Sciatic nerve (tissue), 2 donors: ENCODE measurements at places on chromosomes 3 and 15.

- no peak for DNase-seq
Measured at GRCh38 chr3:194995334-194995733, 275.6 kb downstream of the XXYLT1 start.

DNA sequence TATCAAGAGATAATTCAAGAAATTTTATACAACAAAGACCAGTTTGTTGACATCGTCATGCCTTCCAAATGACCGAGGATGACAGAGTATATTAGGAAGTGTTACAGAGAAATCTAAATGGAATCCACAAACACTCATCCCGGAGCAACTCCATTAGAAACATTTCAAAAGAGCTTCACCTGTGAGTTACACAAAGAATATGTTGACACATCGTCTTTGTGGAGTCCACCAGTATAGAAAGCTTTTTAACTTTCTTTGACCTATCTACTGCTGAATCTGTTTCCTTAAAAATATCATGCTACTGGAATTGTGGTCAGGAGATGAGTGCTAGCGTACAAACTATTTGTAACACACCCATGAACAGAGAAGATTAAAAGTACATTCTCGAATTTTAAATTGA lies 130.4 kb downstream of the SUCLG2 start:
- DNase-seq = no peak

DNA sequence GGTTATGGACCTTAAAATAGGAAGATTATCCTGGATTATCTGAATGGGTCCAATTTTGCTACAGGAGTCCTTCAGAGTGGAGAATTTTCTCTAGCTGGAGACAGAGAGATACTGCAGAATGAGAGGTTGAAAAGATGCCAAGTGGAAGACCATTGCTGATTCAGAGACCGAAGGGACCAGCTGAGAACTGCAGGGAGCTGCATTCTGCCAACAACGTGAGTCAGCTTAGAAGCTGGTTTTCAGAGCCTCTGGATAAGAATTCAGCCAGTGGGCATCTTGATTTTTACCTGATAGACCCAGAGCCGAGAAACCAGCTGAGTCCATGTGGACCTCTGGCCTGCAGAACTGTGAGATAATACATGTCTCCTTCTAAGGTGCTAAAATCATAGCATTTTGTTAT lies 234.0 kb downstream of the NR2F2 start:
- no peak for DNase-seq

DNA sequence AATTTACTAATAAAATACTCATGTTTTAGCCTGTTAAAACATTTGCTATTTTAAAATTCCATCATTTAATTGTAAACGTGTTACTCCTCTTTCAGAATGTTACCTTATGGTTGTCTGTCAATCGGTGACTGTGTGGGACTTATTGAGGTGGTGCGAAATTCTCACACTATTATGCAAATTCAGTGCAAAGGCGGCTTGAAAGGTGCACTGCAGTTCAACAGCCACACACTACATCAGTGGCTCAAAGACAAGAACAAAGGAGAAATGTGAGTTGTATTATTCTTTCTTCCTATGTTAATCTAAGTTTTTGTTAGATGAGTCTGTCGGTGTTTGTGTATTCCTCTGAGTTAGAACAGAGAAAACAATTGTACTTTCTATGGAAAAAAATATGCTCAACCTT lies 21.7 kb downstream of the KCNMB3 start:
- no peak for DNase-seq

DNA sequence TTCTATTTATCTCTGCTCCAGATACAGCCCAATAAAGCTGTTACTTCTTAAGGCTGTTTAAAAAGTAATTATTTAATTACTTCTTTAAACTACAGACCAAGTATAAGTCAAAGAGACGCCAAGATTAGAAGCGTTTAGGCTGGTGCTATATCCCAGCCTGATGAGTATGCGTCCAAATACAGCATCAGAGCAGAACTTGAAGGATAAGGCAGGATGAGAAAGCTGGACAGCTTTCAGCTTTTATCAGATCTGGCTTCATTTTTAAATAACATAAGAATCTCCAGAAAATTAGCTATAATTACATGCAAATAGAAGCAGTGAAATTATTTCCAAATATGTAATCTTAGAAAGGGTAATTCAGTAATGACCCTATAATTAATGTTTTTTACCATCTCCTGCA lies 110.3 kb upstream of the MYO5C start:
- no peak for DNase-seq

- DNase-seq = no peak
Measured at GRCh38 chr3:51954105-51954504, 1.1 kb upstream of the GPR62 start.

- DNase-seq = no peak
Measured at GRCh38 chr3:189121092-189121491, 50.7 kb upstream of the TPRG1 start.

DNA sequence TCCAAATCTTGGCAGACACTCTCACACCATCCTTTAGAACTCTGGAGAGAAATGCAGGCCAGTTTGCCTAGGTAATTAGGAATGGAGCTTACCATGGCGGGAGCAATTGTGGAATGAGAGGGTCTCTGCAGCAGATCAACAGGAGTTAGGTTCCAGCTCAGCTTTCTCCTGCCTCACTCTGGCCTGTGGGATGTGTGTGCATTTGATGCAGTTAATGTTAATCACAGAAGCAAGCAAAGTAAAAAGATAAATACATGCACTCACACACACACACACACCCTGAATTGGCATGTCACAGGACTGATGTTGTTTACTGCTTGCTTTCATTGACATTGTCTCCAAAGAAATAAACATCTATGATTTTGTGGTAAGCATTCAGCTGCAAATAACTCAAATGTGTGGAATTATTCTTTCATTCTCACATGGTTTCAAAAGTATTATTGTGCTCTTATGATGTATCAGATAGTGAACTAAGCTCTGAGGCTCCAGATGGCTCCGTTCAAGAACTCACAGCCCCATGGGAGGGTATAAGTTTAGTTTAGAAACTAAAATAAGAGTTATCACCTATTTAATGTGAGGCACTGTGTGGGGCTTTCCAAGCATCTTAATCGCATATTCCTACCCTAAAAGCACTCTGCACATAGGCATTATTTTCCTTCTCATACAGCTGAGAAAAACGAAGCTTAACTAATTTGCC lies 31.3 kb upstream of the BFSP2 start:
- no peak for DNase-seq
